ENCODE measurements at places on chromosomes 1 and 21.

- no peak for DNase-seq
Measured at GRCh38 chr1:89611721-89612120, 21.2 kb upstream of the LRRC8C start.

DNA sequence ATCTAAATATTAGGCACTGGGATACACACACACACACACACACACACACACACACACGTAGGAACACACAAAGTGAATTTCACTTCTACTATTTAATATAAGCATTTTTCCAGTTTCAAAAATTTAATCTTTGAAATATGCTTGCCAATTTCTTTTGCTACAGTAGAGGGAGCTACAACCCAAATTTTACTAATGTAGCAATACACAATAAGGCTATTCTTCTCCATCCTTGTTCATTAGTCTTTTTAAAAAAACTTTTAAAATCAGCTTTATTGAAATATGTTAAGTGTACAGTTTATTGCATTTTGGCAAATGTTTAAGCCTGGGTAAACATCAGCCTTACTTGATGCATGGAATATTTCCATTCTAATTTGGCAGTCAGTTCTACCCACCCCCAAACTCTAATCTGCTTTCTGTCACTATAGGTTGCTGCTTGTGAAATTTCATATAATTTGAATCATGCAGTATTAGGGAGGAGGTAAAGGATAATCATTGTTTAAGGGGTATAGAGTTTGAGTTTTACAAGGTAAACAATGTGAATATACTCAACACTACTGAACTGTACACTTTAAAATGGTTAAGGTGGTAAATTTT, 93.0 kb upstream of the TENT5C start:
- peak; percentile 22 for DNase-seq

DNA sequence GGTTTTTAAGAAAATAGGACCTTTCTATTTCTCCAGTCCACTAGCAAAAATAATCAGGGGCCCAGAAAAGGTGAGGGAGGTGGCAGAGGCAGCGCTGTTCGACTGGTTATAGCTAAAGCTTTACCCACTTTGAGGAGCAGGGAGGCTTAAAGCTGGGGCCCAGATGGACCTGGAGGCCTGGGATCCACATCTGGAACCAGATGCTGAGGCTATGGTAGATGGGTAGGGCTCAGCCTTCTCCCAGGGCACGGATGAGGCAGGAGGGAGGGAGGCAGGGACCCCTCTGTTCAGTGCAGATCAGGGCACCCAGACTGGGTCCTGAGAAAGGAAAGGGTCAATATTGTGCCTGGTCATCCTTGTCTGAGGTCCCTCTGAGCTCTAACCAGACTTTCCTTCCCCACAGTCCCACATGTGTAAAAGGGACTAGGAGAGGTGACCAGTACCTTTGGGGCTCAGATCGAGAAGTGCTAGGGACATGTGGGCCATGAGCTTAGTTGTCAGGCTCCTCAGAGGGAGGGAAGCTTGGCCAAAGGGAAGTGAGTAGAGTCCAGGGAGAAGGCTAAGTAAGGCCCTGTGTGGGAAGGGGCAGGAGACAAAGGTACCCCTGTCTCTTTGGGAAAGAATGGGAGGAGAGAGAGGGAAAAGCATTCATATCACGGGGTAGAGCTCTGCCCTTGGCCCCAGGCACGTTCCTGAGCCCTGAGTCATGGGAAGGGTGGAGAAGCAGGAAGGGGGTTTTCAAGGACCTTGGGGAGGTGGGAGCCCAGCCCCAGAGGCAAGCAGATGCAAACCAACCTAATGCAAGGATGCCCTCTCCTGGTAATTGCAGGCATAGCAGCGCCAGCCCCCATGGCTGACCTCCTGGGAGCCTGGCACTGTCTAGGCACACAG, 15.4 kb downstream of the LMNA start:
- peak; percentile 98 for DNase-seq

DNA sequence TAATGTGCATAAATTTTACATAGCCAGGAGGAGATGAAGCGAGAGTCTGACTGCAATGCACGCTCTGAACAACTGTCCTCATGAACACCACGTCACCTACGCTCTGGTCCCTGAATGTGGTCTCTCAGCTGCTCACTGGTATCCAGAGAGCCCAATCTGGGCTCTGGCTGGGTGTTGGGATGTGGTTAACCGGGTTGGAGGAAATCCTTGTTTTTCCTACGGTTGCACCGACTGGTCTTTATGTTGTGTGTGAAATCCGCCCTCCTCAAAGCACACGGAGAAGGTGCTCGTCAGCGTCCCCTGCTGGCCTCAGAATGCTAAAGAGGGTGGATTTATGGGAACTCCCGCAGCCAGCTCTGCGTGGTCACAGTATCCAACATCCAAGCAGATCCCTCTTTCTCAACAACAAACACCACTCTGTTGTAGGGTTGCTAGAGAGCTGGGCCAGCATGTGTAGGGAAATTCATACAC, 51.8 kb upstream of the FAM89A start:
- peak; percentile 22 for DNase-seq

DNA sequence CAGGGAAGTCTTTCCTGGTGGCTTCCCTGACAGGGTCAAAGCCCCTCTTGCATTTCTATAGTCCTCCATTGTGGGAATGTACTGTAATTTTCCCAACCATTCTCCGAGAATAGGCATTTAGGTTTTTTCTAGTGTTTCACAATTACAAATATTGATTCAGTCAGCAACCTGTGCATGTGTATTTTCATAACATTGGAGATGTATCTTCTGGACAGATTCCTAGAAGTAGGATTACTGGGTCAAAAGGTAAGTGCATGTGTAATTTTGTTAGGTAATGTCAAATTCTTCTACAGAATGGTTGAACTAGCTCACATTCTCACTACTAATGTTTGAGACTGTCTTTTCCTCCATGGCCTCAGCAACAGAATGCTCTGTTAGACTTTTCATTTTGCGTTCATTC, 8.3 kb upstream of the PLA2G2A start:
- no peak for DNase-seq

GRCh38 chr1:215111916-215112315, 29.4 kb downstream of the KCNK2 start:
- DNase-seq, result no peak

GRCh38 chr1:118459871-118460270, 274.8 kb upstream of the SPAG17 start:
- no peak for DNase-seq

- DNase-seq, result no peak
Measured at GRCh38 chr1:173861731-173862145, 6.1 kb downstream of the GAS5 start.

DNA sequence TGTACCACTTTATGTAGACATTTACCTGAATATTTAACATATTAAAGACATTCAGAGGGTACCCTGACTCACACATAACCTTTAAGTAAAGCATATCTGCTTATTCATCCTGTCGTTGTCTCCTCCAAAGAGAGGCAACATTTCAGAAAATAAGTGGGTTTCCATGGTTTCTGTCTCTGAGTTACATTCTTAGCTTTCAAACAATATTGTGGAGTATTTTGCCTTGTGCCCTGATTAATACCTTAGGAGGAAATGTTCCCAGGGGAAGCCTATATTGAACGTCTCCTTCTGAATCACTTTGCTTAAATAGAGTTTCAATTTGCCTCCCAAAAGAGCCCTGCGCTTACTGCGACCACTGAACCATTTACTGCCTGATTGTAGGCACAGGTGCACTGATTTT, 26.1 kb downstream of the PALMD start:
- no peak for DNase-seq

DNA sequence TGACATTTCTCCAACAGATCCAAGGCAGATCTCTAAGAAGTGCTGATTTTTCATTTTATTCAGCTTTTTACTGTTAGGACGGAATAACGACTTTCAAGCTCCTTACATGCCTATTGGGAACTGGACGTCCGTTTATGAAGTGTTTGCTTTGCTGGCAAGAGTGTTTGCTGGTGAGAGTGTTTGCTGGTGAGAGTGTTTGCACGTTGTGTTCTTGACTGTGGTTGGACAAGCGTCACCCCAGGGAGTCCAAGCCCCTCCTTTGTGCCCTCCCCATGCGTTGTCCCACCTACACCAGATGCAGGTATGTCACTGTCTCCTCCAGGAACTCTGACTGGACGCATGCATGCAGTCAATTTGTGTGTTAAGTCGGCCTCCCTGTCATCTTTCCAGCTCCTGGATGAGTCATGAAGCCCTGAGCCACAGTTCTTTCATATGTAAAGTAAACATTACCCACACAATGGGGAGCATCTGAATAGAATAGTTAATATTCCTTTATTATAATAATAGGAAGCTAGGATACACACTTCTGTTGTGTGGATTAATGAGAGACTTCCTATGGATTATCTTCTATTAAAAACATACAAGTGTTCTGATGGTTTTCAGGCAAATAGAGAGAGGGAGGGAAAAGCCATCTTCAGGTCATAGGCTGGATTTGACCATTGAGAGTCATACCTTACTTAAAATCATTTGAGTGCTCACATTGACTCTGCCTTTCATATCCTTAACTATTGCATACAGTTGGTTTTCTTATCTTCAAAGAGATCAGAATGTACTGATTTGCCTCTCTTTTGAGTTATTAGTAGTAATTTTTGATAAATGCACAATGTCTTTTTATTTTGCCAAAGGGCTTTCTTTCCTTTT, 119.2 kb downstream of the GALNT2 start:
- DNase-seq, result peak; percentile 85

- no peak for DNase-seq
Measured at GRCh38 chr1:38131024-38131585, 84.5 kb upstream of the POU3F1 start.
